ENCODE measurements at places on chromosomes 1 and 21.

GRCh38 chr1:170567214-170567613 is 35.2 kb downstream of the GORAB start:
- no peak for DNase-seq

- no peak for DNase-seq
Observed at GRCh38 chr1:11648732-11649158, 5.5 kb downstream of the FBXO2 start.

DNA sequence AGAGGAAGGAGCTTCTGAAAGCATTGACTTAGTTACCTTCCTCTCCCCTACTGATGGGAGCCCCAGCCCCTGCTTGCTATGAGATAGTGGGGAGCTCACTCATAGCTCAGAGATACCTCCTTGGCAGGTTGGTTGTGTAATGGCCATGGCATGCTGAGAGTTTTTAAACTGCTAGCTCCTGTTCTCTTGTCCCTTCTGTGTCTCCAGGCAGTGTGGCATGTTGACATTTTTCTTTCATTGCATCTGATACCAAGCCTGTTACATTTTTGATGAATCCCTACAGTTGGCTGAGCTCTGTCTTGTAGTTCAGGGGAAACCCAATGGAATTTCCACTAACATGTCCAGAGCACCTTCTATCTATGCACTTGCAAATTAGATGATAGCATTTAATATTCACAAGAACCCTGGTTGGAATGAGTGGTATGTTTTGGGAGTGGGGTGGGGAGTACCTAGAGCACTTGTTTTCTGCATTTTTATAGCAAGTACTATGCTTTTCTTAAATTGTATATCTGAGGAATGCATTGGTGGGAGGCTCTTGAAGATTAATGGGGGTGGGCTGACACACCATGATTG is 39.1 kb upstream of the EFCAB14 start:
- DNase-seq: no peak

GRCh38 chr1:31699341-31699891 is 4.4 kb downstream of the COL16A1 start:
- DNase-seq: no peak

DNA sequence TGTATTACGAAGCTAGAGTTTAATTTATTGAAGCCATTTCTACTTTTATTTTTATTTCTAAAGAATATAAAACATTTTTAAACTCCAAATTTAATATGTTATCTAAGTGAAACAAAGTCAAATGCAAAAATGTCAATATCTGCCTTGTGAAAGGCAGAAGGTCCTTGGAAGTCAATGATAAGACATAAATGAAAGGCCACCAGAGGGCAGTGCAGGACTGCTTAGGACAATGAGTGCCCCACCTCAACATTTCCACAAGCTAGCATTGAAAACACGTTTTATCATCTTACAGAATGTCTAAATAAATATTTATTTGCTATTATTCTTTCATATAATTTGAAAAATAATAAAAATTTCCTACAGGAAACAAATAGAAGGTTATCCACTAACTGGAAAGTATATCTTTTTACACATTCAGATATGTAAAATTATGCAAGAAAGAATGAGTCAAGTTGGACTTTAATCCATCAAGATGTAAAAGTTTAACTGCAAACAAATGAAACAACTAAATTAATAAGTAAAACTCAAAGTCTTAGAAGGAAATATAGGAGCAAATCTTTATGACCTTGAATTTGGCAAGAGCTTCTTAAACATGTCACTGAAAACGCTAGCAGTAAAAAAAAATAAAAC is 140.1 kb upstream of the FMN2 start:
- DNase-seq: peak; percentile 50

DNA sequence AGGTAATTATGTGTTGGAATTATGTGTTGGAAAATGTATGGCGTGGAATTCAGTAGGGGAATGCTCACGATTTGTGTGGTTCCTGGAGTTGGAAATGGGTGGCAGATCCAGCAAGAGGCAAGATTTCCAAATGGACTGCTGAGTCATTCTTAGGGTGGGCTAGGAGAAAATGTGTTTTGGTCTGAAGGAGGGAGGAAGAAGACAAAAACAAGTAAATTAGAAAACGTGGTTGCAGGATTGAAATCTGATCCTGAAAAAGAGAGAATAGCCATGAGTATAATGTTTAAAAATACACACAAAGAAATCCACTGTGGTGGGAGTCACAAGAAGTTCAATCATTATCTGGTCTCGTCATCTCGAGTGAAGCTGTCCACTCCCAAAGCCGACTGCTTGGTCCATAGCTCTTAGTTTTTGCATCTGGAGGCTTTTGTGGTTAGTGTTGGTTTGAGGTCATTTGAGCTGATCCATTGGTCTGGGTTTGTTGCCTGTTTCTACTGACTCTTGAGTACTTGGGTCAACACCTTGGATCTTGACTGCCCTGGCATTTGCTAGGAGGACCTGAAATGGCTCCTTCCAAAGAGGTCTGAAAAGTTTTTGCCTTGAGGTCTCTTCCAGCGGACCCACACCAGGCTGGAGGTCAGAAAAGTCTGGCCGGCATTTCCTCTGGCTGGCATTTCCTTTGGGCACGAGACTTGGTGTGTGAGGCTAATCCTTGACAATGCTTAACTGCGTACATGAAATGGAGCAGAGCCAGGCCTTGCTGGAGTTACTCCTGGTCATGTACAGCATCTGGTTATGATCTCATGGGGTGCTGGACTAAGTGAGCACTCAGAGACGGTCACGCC is 9.2 kb downstream of the MX2 start:
- DNase-seq: no peak

DNA sequence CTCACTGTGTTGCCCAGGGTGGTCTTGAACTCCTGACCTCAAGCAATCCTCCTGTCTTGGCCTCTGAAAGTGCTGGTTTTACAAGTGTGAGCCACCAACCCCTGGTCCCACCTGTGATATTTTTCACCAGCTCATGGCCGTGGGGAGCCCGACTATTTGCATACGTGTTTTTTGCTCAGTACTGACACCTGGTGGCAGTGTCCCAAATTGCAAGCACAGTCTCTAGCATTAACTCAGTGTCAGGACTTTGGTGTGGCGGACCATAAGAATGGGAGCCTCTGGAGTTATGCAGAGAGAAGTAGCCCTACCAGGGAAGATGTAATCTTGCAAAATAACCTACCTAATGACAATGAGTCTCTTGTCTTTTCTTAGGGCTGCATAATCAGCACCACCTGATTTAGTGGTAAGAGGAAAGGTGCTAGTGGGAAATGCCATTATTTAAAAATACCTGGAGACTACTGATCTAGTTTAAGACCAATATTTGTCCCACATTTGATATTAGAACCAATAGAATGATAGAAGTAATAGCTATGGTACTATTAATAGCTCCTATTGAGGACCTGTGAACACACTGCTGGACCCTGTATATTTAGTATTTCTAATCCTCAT is 305.4 kb downstream of the DISC1 start:
- no peak for DNase-seq

Measured in Panc1 (cell line).